Stimulated activated CD8-positive, alpha-beta memory T cell treated with anti-CD3 and anti-CD28 coated beads, Interleukin-4, amount 100 ng/mL, for 4 hours (primary cell): ENCODE measurements at places on chromosomes 13 and 19.

DNA sequence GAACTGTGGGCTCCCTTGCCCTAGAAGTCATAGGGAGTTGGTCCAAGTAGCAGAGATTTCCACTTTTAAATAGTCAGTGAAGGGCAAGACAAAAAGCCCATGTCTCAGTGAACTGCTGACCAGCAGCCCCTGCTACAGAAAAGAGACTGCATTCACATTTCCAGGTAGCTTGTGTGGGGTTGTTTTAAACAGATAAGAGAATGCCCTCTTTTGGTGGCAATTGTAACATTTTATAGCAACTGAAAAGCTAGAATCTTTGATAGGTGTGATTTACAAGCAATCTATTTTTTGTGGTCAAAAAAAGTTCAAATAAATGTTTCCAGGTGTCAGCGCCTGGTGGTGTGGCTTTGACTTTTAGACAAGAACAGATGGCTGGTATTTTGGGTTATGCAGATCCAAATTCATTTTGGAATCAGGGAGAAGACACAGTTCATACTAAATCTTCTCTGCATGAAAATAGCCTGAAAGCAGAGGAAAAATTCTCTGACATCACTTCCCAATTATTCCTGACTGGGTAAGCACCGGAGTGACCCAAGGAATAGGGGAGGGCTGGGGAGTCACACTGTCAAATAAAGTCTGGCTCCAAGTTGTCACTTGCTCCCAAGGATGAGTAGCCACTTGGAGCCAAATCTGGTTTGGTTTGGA is 26.2 kb upstream of the GPR12 start:
- DNase-seq, result no peak

GRCh38 chr19:35751839-35752745 is 3.7 kb downstream of the LIN37 start:
- DNase-seq, result no peak

- no peak for DNase-seq
These were observed 10.2 kb upstream of the SLC7A9 start for GRCh38 chr19:32879741-32880140.

- no peak for DNase-seq
These were observed 69.9 kb downstream of the SLITRK6 start for GRCh38 chr13:85729296-85729695.

GRCh38 chr13:48155848-48156247 is 60.9 kb upstream of the MED4 start:
- DNase-seq, result no peak

DNA sequence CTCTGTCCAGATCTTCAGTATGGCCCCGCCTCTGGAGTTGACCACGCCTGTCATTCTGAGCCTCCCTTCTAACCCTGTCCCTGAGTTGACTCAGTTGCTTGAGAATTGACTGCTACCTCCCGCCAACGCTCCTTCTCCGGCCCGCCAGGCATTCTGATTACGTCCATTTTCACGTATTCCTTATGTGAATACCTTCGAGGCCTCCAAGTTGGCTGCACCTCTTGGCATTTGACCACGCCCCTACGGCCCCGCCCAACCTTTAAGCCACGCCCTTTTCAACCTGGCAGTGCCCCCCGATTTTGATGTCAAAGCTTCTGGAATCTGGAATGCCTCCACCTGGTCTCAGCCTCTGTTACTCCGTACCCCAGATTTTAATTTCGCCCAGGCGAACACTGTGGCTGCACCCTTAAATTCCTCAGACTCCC is 1.7 kb upstream of the EML2 start:
- DNase-seq, result no peak

DNA sequence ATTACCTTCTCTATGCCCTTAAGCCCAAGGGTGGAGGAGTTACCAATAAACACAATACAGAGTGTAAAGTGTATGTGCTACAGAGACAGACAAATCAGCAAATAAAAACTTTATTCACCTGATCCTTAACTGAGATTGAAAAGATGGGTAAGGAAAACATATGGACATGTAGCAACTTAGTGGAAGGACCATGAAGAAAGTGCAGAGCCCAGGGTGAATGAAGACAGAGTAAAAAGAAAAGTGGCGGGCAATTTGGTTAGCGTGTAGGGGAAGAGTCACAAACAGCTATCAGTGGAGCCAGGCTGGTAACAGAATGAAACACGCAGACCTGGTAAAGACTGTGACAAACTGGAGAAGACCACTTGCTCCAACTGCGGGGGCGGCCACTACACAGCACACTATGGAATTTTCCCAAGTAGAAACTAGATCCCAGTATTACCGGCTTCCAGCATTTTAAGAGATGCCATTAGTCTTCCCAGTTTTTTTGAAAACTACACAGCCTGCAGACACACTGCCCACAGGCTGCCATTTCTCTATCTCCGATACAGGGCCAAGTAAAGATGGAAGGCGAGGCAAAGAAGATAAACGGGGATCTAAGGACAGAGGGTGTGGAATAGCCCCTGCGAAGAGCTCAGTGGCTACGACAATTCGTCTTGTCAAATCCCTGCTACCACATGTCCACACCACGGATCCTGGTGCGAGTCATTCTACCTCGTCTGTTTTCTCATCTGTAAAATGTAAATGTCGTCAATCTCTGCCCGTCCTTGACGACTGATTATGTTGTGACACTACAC is 1.2 kb downstream of the UQCRFS1 start:
- DNase-seq, result no peak
